ENCODE measurements at places on chromosomes 2 and 18. TPM values are rescaled to one million over a fixed set of nuclear protein-coding genes. Genes with fewer than 3 reads are reported as not detected.

SLC5A7 gene
- total RNA-seq: not detected

HOXD8 gene
- total RNA-seq: 25.5 TPM

EGR4 gene
- total RNA-seq: 0.12 TPM

CHRNG gene
- total RNA-seq: not detected

CNRIP1 gene
- 27.4 TPM for total RNA-seq

POLR1A gene
- 39.6 TPM for total RNA-seq

UGT1A1 gene
- not detected for total RNA-seq

GIGYF2 gene
- total RNA-seq: 63.0 TPM

KCNIP3 gene
- 25.6 TPM for total RNA-seq

ANKZF1 gene
- 24.8 TPM for total RNA-seq

DCC gene
- under 0.01 TPM for total RNA-seq

SAG gene
- not detected for total RNA-seq

ACTG2 gene
- 7.2 TPM for total RNA-seq

PAX8 gene
- total RNA-seq: 19.8 TPM

DPP10 gene
- total RNA-seq: not detected

CNTNAP5 gene
- 0.12 TPM for total RNA-seq

ERMN gene
- 0.73 TPM for total RNA-seq

SEMA4C gene
- total RNA-seq: 26.7 TPM

KRTCAP3 gene
- 0.32 TPM for total RNA-seq

VAPA gene
- total RNA-seq: 260 TPM

SULT6B1 gene
- total RNA-seq: not detected

SLC4A5 gene
- total RNA-seq: 0.81 TPM

IGFBP5 gene
- total RNA-seq: 206 TPM

ERFE gene
- total RNA-seq: 2.9 TPM

OSBPL6 gene
- total RNA-seq: 5.5 TPM

DTNA gene
- total RNA-seq: 8.7 TPM

HRH4 gene
- not detected for total RNA-seq

GATA6 gene
- 0.12 TPM for total RNA-seq

All from hair follicle dermal papilla cell (primary cell).